ENCODE measurements at places on chromosomes 4 and X. TPM values are rescaled to one million over a fixed set of nuclear protein-coding genes. Genes with fewer than 3 reads are reported as not detected.

GRCh38 chr4:177401658-177402273, 40.5 kb downstream of the AGA start:
- no peak for DNase-seq

DNA sequence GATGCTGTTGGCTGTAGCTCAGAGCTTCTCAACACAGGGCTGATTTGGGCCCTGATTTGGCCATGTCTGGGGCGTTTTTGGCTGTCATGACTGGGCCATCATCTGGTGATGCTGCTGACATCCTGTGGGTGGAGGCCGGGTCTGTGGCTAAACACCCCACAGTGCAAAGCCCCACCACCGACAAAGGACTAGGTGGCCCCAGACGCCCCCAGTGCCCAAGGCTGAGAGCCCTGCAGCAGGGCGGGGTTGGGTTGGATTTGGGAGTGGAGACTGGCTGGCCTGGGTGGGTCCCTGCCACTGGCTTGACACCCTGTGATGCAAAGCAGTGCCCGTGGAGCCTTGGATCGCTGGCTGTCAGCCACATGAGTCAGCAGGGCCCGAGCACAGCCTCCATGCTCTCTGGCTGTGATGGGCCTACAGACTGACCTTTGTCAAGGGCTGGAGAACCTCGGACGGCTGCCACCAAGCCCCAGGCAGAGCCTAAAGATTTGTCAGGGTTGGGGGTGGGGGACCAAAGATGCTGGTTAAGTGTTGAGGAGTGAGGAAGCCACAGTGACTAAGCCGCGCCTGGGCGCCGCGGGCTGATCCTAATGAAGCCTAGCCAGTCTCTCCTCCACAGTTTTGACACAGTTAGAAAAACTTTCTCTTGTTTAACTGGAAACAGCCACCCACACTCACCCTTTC, 28.3 kb downstream of the CYTL1 start:
- peak; percentile 90 for DNase-seq

GRCh38 chr4:108130955-108131354, 37.8 kb downstream of the LEF1 start:
- DNase-seq, result no peak

- no peak for DNase-seq
Measured at GRCh38 chr4:85776096-85776495, 301.1 kb downstream of the ARHGAP24 start.

DNA sequence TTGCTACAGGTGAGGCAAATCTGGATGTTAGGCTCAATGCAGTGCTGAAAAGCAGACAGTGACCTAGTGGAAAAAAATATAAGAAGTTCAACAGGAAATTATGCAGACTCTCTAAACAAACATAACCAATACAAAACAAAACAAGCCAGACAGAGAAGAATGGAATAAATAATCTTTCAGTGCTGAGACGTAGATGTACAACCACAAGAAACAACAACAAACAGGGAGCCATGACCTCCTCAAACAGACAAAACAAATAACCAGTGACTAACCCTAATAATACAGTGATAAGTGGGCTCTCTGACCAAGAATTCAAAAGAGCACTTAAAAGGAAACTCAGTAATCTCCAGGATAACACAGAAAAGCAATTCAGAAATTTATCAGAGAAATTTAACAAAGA, 239.3 kb downstream of the SLC39A8 start:
- no peak for DNase-seq

DNA sequence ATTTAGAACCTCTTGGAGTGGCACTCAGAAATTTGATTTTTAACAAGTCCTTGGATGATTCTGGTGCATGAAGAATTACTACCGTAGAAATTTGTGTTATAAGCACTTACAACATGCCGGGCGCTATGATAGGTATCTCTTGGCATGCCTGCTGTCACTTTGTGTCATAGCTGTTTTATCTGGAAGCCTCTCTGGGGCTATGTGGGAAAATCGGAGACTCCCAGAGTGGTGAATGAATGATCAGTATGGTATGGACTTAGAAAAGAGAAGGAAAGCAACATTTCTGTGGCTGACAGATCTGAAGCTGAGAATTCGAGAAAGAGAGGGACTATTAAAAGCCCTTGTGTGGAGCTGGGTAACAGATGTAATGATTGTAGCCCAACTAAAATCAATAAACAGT, 177.4 kb upstream of the MAMLD1 start:
- no peak for DNase-seq

DNA sequence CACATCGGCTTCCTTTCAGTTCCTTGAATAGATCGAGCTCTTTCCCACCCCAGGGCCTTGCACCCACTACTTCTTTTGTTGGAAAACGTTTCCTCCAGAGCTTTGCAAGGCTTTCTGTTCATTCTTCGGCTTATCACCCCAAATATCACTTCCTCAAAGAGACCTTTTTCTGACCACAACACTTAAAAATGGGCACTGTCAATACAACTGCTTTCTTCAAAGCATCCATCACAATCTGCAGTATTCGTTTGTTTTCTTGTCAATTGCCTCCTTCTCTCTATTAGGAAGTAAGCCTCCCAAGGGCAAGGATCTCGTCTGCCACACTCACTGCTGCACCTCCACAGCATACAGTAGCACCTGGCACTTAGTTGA, 17.7 kb upstream of the CENPU start:
- DNase-seq, result no peak

DNA sequence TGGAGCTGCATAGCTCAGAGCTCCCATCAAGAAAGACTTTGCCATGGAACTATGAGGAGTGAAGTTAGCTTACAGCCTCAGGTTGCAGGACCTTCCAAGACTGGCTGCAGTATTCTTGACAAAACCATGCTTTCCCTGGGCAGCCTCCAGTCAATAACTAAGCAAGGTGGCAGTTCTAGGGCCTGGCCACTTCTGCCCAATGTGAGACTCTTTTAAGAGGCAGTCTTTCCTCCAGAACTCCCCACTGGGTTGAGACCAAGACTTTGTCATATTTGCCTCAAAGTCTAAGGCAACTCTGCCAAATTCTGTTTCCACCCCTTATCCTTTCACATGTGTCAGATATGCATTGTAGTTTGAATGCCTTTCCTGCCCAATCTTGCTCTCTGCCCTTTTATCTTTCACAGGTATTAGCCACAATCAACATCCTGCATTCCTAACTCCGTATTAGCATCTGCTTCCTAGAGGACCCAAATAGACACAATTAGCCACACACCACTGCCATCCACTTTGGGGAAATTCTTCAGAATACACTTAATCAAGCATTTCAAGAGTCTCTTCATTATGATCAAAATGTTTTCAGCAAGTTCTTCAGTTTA, 17.7 kb upstream of the SLC25A43 start:
- no peak for DNase-seq

DNA sequence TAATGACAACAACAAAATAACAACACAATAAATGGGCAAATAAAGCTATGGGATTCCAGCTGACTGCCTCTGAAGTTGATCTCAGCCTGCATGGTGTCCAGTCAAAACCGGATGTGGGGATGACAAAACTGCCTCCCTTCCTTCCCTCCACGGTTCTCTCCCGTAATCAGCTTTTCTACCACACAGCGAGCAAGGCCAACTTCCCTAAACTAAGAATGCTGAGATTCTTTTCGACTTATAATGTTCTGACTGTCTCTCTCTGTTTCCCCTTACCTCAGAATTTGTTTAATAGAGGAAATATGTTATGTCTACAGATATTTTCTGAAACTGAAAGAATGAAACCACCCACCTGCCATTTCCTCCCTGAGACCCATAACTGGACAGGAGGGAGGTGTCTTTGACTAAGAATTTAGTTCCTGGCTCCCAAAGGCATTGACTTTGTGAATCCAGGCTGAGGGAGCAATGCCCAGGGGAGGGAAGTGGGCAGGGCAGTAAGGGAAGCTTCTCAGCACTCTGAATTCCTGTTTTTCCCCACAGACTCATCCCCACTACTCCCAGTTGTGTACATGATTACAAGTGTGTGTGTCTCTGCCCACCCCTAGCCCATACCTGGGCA, 1.0 kb upstream of the TLR1 start:
- peak; percentile 47 for DNase-seq

DNA sequence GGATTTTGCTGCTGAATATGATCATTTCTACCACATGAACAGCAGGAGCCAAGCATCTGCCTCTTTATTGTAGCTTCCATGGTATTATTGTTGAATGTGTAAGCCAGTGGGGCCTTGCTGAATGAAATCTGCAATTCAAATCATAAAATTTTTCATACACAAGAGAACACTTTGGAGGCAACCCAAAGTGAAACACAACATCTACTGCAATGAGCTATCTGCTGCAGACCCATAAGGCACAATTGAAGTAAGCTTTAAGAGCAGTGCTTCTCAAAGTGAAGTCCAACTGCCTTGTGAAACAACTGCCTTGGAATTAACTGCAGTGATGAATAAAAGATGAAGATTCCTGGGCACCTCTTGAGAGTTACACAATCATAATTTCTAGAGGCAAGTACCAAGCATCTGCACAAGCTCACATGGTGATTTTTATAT, 626.3 kb upstream of the INTU start:
- DNase-seq, result no peak

GRCh38 chr4:147793569-147794313, 61.9 kb downstream of the ARHGAP10 start:
- no peak for DNase-seq

- no peak for DNase-seq
Measured at GRCh38 chrX:70044541-70045245, 5.0 kb downstream of the AWAT2 start.

- no peak for DNase-seq
Measured at GRCh38 chr4:172404676-172405075, 591.5 kb downstream of the GALNTL6 start.

DNA sequence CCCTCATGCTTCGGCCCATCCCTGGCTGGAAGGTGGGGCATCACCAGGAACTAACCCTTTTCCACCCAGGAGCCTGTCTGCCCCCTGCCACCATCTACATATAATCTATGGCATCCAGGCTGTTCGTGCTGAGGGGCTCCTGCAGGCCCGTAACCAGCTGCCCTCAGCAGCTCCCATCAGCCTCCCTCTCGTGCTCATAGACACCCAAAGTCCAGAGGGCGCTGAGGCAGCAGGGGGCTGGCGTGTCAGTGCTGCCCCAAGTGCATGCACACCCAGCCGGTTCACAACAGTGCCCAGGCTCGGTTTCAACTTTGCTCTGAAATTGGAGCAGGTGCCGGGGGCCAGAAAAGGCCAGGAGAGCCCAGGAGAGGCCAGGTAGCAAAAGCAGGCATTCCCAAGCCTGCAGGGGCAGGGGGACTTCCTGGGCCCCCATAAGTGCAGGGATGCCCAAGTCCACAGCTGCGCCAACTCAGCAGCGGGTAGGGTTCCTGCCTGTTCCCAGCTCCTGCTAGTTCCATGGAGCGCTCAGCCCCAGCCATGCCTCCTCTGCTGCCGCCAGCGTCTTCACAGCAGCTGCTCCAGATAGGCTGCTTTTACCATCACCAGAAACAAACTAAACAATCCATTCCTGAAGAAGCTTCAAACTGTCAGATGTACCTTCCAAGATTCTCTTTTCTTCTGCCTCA, 558.2 kb upstream of the GNPDA2 start:
- peak; percentile 28 for DNase-seq

DNA sequence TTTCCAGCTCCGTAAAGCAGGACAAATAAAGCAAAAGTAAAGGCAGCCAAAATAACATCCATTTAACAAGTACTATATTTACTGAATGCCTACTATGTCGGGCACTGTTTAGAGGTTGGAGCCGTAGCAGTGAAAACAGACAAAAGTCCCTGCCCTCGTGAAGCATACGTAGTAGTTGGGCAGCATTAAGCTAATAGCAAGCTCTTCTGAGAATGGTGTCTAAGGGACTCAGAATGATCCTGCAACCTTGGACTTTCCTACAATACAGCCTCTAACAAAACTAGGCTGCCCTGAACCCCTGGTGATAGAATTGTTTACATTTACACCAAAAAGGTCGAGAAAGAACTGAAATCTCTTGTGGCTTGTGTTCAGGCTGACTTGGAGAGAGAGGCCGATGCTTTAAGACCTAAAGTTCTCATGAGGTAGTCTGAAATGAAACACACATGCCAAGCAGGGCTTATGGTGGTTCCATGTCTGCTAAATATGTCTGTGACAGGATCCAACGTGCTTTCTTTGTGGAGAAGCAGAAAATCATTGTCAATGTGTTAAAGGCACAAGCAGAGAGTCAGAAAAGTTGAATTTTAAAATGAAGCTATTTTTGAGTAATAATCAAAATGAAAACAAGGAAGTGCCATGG, 898 bp upstream of the PDGFC start:
- no peak for DNase-seq

DNA sequence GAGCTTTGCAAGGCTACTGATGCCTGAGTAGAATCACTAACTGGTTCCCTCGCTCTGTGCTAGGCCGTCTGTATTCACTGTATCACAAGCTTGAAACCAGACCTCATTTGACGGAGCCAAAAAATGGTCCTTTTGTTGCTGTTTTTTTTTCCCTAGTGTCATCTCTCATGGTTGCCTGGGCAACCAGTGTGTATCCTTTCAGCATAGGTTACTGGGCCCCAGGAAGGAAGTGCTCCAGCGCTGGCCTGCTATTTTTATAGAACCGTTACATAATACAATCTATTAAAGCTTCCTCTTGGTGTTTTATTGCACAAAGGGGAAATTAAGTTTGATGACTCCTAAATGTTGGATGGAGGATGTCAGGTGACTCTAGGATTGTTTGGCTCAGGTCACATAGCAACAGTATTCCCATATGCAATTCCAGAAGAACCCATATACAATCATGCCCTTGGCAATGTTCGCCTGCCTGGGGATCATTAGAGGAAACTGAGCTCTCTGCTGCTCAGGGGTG, 220.4 kb downstream of the SPRY1 start:
- peak; percentile 72 for DNase-seq

GRCh38 chr4:4765811-4766210, 93.7 kb upstream of the MSX1 start:
- no peak for DNase-seq

- DNase-seq, result no peak
Measured at GRCh38 chr4:113497154-113497884, 264.2 kb downstream of the CAMK2D start.

DNA sequence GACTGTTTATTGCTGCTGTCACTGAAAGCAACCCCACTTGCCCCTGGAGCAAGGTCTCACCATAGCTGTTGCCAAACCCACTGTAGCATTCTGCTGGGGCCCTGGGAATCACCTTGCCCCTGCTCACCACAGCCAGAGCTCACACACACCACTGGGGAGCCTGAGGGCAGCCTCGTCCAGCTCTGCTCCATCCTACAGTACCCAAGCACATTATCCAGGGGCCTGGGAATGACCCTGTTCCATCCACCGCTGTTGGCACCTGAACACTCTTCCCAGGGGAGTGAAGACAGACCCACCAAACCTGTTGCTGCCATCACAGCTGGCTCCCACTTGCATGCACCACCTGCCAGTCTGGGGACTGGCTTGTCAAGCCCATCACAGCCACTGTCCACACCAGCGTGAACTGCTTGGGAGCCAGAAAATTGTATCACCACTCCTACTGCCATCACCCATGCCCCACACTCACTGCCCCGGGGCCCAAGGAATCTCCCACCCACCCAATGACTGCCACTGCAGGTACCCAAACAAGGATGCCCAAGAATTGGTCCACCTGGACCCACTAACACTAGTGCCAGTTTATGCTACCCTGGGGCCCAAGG, 811.3 kb downstream of the KLHL13 start:
- no peak for DNase-seq

- no peak for DNase-seq
Measured at GRCh38 chr4:185221491-185221890, 12.1 kb downstream of the SNX25 start.

GRCh38 chrX:7169627-7170026, 21.7 kb upstream of the PUDP start:
- DNase-seq, result no peak

The UXT gene
- total RNA-seq, result 93.2 TPM

The MTM1 gene
- 8.7 TPM for total RNA-seq

The TLR2 gene
- 3.5 TPM for total RNA-seq

The TRAM1L1 gene
- 0.56 TPM for total RNA-seq

The BANK1 gene
- 0.24 TPM for total RNA-seq

The PCSK1N gene
- 0.30 TPM for total RNA-seq

The PRRG3 gene
- 2.2 TPM for total RNA-seq

The TLR6 gene
- total RNA-seq, result 2.3 TPM

The SLC10A4 gene
- not detected for total RNA-seq

Measured in Right ventricle myocardium superior (tissue), 1 donor.